ENCODE measurements at places on chromosomes 3 and 15. TPM values are rescaled to one million over a fixed set of nuclear protein-coding genes. Genes with fewer than 3 reads are reported as not detected.

DNA sequence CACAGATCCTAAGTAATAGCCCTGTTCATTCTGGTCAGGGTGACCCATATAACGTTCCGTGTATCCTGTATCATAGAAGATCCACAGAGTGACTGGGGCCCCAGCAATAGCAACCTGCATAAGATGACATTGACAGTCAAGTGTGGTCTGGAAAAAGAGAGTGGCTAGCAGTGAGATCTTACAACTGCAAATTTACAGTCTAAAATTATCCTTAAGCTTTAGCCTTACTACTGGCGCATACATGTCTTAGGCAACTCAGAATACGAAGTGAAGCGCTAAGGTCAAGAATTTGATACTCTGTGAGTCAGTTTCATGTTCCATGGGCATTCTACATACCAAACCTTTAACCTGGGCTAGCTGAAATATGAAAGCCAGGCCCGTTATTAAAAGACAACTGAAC, 29.2 kb upstream of the IGDCC4 start:
- DNase-seq: no peak

- no peak for DNase-seq
Measured at GRCh38 chr15:76172782-76173181, 113.0 kb downstream of the TMEM266 start.

DNA sequence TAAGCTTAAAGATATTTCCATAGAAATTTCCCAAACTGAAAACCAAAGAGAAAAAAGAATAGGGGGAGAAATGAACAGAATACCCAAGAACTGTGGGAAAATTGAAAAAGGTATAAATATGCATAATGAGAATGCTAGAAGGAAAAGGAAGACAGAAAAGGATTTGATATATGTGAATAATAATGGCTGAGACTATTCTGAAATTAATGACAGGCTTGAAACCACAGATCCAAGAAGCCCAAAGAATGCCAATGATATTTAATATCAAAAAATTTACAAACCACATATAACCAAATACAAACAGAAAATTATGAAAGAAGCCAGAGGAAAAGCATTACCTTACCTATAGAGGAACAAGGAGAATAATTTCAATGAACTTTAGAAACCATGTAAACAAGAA, 153.0 kb downstream of the ANXA2 start:
- DNase-seq: no peak

Gene THUMPD3
- 26.5 TPM for total RNA-seq

Gene ZNF80
- total RNA-seq: not detected

DNA sequence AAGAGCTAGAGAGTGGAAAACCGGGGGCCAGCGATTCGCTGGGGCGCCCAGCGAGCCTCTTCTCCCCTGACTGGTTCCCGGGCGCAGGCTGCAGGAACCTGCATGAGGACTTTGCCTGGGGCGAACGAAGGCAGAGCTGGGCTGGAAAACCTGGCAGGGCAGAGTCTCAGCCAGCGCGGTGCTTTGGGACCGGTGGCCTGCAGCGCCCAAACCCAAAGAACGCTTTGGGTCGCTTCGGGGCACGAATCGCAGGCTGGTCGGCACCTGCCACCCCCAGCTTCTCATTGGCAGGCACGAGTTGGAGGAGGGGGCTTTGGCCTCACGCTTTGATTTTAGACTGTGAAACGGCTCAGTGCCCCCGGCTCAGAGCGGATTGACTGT, 3.0 kb downstream of the ONECUT1 start:
- no peak for DNase-seq

- DNase-seq: peak; percentile 47
Measured at GRCh38 chr15:42707873-42708544, 28.9 kb downstream of the CDAN1 start.

DNA sequence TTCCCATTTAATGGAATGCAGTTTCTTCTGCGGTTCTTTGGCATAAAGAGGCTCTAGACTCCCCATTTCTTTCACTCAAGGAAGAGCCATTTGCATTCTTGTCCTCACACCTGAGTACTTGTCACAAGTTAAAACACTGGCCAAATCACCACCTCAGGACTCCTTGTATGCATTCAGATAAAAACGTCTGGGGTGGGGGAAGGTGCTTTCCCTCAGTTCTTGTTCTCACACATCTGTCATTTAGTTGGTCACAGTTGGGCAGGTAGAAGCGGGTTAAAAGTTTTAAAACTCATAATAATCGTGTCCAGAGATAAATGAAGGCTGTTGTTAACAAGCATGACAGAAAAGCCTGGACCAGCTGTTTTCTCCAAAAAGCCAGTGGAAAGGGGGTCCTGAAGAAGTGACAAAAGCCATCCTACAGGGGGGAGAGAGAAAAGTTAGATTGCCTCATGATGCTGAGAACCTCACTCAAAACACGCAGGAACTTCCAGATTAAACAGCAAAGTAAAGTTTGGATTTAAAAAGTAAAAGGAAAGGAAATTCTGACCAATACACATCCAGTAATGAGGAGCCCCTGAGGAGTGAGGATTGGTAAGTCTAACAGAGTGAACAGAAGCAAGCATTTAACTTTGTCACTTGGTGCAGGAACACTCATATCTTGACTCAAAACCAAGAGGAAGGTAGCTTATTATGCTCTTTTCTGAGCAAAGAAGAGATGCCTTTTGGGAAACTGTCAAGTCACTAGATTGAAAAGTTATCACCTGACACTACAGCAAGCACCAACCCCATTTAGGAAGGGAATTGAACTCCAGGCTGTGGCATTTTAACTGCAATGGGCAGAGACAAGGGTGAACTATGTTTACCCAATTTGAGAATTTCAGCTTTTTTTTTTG, 2.8 kb downstream of the BCL2L10 start:
- no peak for DNase-seq

Gene TMEM40
- not detected for total RNA-seq

Gene DOCK3
- total RNA-seq: 0.16 TPM

DNA sequence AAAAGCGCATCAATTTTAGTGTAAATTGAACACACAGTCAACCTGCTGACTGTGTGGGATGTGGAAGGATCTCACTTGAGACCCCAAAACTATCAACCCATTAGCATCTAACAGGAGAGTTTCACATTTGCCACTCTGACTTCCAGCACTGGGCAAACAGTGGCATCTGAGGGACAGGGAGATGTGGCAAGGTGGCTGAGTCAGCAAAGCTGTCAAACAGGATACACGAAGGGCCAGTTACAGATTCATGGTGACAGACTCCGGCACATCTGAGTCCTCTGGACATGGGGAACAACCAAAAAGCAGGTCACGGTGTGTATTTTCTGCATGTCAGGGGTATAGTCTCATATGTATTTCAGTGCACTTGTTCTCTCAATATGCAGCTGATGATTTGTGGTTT, 573.4 kb upstream of the PPP2R3A start:
- DNase-seq: no peak

Gene HDGFL3
- 155 TPM for total RNA-seq

Gene TUSC7
- total RNA-seq: not detected

DNA sequence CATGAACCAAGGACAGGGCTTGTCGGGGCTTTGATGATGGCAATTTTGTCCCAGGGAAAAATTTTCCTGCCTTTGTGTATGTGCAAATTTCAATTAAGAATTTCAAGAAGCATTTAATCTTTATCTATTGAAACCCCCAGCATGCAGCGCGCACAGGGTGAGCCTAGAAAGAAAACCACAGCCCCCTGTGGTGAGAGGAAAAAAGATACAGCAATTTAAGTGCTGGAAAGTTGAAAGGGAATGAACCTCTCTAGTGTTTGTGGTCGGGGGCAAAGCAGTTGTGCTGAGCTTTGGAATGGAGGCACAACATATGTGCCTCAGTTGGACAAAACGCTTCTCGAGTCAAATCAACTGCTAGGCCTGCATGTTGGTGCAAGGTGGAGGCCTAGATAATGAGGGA, 111.8 kb upstream of the C15orf61 start:
- no peak for DNase-seq

DNA sequence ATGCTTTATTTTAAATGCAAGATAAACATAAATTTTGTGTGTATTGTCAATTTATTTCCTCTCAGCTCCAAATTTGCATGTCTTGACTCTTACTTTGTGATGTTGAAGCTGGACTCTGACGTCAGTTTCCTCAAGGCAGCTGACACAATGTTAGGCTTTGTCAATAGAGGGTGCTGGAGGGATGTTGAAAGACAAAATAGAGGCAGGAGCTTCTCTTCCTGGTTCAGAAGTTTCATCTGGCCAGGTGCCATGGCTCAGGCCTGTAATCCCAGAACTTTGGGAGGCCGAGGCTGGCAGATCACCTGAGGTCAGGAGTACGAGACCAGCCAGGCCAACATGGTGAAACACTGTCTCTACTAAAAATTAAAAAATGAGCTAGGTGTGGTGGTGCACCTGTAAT, 408.6 kb downstream of the GBE1 start:
- DNase-seq: peak; percentile 85

GRCh38 chr3:66353530-66353929, 132.7 kb downstream of the SLC25A26 start:
- DNase-seq: no peak

GRCh38 chr3:35500641-35501350, 138.5 kb upstream of the ARPP21 start:
- DNase-seq: no peak

DNA sequence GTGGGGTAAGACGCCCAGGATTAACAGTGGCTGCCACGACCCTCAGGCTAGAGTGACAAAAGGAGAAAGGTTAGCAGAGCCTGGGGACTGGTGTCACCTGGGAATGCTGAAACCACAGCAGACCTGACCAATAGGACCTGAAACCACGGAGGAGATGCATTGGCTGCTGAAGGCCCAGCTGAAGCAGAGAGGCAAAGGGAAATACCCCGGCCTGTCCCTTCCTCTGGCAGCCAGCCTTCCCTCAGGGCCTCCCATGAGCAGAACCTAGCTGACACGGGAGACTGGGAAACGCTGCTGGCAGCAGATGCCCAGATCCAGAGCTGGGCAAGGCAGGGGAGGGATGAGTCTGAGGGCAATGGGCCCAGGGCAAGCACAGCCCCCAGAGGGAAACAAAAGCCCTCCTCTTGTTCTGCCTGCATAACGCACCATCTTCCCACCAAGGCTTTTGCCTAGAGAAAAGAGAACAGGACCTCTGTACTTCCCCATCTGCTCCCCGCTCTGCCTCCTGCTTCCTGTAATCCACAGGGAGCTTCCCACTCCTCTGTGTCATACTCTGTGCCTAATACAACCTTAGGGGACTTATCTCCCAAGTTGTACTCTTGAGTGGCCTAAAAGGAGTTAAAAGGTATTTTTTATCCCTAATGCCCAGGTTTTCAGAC, 216.2 kb downstream of the ABHD5 start:
- DNase-seq: no peak

Gene CD200
- total RNA-seq: 8.2 TPM

DNA sequence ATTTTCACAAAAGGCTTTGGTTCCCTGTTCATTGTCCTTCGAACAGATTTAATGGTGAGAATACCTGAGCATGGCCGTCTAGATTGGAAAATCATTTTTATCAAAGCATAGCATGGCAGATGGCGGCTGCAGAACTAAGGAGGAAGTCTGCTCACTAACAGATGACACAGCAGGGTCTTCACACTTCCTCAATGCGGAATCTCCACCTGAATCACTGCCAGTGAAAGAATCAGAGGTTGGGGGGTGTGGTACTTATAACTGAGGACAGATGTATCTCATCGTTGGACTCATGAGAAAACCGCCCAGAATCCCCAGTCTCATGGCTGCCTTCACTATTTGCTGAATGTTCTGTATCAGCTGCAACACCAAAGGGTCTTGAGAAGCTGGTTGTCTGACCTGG, 31.6 kb upstream of the PYGO1 start:
- DNase-seq: no peak

Gene SH2D7
- total RNA-seq: not detected

GRCh38 chr3:72995337-72995736, 1.3 kb upstream of the PPP4R2 start:
- DNase-seq: no peak

Gene CHRM5
- not detected for total RNA-seq

GRCh38 chr15:89556413-89557262, 18.6 kb upstream of the TICRR start:
- DNase-seq: peak; percentile 82

Gene CMC1
- 18.6 TPM for total RNA-seq

GRCh38 chr3:61897848-61898247, 336.5 kb downstream of the PTPRG start:
- DNase-seq: no peak

Gene RAD51
- 29.7 TPM for total RNA-seq

Gene PAQR9
- not detected for total RNA-seq

Gene RGMA
- total RNA-seq: not detected

Gene CDCP1
- not detected for total RNA-seq

GRCh38 chr3:145943952-145944351, 217.0 kb downstream of the PLOD2 start:
- no peak for DNase-seq

Gene SCG5
- total RNA-seq: 3.3 TPM

GRCh38 chr15:74627766-74628165, 12.1 kb downstream of the CLK3 start:
- DNase-seq: no peak

Gene PYGO1
- total RNA-seq: 7.6 TPM

Gene SLC22A14
- not detected for total RNA-seq

Gene GABRR3
- total RNA-seq: not detected

Gene CCR2
- not detected for total RNA-seq

Gene KBTBD13
- not detected for total RNA-seq

DNA sequence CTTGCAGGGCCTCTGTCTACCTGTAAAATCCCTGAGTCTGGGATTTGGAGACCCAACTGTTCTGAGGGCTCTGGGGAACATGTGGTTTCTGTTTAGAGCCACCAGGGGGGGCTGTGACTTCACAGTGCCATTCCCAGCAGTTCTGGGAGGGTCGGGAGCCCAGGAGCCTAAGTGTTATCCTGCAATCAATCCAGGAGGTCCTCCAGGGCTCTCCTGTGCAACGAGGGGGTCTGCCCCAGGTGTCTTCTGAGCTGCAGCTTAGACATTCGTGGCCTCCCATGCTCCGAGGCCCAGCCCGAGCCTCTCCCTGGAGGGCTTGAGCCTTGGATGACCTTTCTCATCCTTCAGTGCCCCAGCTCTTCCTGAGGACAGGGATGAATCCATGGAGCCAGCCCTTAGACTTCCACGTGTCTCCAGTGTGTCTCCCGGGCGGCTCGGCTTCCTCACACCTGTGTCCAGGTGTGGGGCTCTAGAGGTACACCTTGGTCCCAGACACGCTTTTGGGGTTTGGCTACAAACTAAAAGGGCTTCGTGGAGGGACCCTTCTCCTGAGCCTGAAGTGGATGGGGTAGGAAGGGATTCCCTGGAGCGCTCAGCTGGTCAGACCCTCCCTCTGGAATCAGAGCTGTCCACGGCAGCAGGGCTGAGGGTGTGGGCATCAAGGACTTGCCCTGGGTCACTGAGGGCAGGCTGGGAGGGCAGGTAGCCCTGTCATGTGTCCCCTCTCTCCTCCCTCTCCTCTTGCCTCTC, 20.3 kb upstream of the ABTB1 start:
- peak; percentile 57 for DNase-seq

DNA sequence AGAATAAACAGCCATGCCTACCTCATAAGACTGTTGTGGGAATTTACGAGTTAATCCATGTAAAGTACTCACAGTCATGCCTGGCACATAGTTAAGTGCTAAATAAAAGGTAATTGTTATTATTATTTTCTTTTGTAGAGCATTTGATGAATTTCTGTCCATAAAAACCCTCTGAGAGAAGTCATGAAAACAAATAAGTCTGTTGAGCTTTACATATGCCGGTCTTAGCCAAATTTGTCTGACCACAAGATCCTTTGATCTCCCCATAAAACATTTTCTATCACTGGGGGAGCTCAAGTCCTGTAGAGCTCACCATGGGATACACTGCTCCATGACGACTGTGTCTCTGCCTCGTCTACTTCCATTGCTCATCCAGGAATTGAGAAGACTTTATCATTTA, 114.0 kb downstream of the MAGI1 start:
- DNase-seq: no peak

Measured in endothelial cell of umbilical vein (primary cell).